Muscle of arm (tissue), 14 donors: ENCODE measurements at places on chromosomes 13 and 19. TPM values are rescaled to one million over a fixed set of nuclear protein-coding genes. Genes with fewer than 3 reads are reported as not detected.
A peak's percentile ranks its signal among the peaks of the same experiment; 100 is the strongest.

DNA sequence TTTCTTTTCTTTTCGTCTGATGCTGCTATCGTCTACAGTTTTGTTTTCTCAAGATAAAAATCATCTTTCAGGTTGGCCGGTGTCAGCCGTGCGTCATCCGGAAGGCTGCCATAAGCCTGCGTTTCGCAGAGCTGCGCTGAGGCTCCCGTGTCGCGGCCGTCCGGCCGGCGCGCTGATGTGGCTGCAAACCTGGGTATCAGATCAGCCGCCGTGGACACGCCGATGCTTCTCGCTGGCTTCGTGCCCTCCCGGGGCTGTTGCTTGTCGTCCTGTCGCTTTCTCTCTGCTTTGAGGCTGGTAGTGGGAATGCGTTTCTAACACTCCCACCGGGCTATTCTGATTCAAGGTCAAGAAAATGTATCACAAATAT lies 45.9 kb upstream of the TFDP1 start:
- DNase-seq = no peak

DNA sequence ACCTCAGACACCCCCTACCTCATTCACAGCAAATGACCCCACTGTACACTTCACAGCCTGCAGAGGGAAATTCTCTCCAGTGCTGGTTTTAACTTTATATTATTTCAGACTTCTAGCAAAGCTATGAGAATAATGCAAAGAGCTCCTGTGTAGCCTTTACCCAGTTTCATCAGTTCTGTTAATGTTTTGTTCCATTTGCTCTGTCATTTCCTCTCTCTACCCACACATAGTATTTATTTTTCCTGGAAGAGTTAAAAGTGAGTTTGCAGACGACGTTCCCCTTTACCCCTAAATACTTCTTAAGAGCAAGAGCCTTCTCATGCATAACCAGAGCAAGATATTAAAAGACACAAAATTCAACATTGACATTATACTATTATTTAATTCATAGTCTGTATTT lies 49.9 kb upstream of the ADGRE1 start:
- DNase-seq = no peak

GRCh38 chr19:55339889-55340783 lies 460 bp downstream of the KMT5C start:
- DNase-seq = no peak

- DNase-seq = no peak
Observed at GRCh38 chr19:8697671-8698432, 743 bp downstream of the ACTL9 start.

GRCh38 chr19:29741776-29742175 lies 26.7 kb upstream of the C19orf12 start:
- DNase-seq = no peak

- no peak for DNase-seq
Observed at GRCh38 chr13:26025196-26025595, 26.6 kb downstream of the SHISA2 start.

- DNase-seq = no peak
Observed at GRCh38 chr13:105773241-105773640, 762.2 kb downstream of the EFNB2 start.

GRCh38 chr13:80737513-80737912 lies 396.6 kb upstream of the SPRY2 start:
- DNase-seq = no peak

DNA sequence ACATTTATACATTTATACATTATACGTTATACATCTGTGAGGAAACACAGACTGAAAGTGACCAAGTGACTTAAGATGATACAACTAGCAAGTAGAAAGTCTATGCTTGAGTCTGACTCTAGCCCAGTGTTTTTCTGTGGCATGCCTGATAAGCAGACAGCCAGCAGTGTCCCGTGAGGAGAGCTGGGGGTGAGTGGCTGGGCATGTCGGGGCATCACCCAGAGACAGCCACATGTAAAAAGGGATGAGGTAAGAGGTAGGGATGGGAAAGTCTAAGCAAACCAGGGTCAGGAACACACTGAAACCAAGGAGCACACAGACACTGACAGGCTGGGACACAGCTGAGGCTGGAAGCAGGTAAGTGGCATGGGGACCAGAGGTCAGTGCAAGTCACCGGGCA lies 333.2 kb downstream of the FOXO1 start:
- no peak for DNase-seq

DNA sequence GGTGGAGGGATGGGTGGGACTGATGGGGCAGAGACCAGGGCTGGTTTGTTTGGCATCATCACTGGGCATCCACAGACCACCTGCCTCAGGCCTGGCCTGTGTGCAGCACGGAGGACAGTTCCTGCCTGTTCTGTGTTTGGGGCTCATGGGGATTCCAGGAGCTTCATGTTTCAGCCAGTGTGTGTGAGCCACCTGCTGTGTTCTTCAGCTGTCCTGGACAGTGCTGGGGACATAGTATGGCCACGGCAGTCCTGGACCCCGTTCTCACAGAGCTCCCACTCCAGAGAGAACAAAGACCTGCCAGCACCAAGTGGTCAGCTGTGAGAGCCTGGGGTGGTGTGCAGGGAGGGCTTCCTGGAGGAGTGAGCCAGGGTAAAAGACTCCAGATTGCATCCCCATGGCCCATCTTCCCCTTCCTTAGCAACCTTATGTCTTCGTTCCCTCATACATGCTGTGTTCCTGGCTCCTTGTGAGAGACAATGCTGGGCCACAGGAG lies 2.0 kb upstream of the CCDC97 start:
- DNase-seq = no peak

GRCh38 chr13:66657165-66657881 lies 572.8 kb downstream of the PCDH9 start:
- DNase-seq = peak; percentile 88

DNA sequence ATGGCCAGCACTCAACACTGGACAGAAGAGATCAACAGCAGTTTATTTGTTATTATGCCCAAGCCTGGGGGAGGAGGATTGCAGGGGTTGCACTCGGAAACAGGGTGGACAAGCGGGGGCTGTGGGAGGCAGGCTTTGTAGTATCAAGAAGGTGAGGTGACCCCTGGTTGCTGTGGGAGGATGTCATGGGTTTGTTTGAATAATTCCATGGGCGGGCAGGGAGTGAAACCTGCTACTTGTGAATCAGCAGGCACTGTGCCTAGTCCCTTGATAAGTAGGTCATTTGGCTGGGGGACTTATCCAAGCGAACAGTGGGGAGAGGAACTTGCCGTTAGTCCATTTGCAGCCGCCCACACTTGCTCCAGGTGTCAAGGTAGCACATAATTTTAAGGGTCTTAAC lies 84.4 kb upstream of the KCTD15 start:
- DNase-seq = no peak

GRCh38 chr19:40612831-40613689 lies 11.9 kb downstream of the LTBP4 start:
- no peak for DNase-seq

DNA sequence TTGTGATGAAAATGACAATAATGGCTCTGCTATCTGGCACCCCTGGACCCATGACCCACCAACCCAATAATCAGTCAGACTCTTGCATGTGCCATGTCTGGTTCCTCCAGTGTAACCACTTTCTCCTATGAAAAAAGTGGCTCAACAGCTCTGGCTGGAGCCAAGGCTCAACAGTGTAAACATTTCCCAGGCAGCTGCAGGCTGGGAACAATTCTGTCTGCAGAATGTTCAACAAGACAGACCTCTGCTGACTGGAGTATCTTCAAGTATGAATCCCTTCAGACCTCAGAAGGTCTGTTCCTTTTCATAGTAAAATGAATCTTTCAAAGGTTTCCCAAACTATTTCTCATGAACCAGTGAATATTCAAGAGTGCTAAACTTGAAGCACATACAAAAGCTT lies 410.1 kb upstream of the HTR2A start:
- DNase-seq = no peak

GRCh38 chr19:57239982-57240310 lies 486 bp upstream of the ZNF805 start:
- DNase-seq = no peak

DNA sequence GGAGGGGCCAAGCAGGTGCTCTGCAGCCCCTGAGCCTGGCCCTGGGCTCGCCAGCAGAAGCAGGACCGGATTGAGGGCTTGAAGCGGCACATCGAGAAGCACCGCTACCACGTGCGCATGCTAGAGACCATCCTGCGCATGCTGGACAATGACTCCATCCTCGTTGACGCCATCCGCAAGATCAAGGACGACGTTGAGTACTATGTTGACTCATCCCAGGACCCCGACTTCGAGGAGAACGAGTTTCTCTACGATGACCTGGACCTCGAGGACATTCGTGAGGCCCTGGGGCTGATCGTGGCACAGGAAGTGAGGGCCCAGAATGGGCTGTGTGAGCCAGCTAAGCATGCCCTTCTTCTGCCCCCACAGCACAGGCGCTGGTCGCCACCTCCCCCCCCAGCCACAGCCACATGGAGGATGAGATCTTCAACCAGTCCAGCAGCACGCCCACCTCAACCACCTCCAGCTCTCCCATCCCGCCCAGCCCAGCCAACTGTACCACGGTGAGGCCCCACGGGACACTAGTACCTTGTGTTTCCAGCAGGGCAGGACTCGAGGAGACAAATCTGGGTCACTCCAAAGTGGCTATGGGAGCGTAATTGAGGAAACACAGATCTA lies 8.1 kb downstream of the CNOT3 start:
- DNase-seq = no peak

DNA sequence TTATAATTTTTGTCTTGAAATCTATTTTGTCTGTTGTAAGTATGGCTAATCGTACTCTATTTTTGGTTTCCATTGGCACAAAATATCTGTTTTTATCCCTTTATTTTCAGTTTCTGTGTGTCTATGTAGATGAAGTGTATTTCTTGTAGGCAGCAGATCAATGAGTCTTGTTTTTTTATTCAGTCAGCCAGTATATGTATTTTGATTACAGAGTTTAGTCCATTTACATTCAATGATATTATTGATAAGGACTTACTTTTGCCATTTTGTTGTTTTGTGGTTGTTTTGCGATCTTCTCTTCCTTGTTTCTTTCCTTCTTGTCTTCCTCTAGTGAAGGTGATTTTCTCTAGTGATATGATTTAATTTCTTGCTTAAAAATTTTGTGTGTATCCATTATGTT lies 336.3 kb upstream of the SPRY2 start:
- DNase-seq = no peak

- DNase-seq = no peak
Observed at GRCh38 chr13:33146843-33147611, 130.8 kb downstream of the KL start.

- peak; percentile 100 for DNase-seq
Observed at GRCh38 chr19:16185123-16185767, at the start of gene FAM32A. Gene FAM32A (plus strand): TSS chr19:16185410. CDS start chr19:16185443, 33 bp downstream.

DNA sequence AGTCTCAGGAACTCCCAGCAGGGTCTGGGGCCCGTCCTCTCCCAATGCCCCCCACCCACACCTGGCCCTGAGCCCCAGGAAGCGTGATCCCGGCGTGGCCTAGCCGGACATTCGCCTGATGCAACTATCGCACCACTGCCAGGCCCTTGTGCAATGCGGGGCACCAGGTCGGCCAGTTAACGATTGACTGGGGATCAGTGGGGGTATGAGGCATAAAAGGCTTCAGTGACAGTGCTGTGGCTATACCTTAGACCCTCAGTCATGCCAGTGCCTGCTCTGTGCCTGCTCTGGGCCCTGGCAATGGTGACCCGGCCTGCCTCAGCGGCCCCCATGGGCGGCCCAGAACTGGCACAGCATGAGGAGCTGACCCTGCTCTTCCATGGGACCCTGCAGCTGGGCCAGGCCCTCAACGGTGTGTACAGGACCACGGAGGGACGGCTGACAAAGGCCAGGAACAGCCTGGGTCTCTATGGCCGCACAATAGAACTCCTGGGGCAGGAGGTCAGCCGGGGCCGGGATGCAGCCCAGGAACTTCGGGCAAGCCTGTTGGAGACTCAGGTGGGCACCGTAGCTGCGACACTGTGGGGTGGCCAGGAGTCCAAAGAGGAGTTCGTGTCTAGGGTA lies at the start of gene ANGPTL8:
TSS of gene ANGPTL8 (plus strand) at position 243 of the 624 bp plus-strand sequence. CDS start at position 262, 19 bp downstream.
- DNase-seq = no peak

DNA sequence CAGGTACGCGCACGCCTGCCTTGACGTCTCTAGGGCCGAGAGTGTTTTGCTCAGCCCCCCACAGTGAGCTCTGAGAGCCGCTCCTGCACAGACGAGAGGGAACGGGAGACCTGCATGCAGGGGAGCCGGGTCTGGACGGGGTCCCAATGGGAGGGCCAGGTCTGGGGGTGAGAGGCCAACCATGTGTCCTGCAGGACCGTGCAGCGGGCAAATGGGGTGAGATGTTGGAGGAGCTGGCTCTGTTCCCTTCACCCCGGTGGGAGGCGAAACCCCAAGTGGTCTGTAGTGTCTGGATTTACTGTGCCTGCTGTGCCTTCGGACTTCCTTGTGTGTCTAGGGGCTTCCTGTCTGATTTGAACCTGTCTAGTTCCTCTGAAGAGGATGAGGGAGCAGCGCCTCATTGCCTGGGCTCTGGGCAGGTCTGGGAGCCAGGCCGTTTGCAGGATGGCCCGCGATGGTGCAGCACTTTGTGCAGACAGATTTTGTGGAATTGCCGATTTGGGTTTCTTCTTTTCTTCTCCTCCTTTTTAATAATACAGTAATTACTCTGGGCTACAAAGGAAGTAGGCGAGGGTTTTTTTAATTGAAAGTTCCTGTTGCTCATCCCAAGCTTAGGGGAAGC lies 2.1 kb downstream of the CSNK1G2 start:
- DNase-seq = no peak

DNA sequence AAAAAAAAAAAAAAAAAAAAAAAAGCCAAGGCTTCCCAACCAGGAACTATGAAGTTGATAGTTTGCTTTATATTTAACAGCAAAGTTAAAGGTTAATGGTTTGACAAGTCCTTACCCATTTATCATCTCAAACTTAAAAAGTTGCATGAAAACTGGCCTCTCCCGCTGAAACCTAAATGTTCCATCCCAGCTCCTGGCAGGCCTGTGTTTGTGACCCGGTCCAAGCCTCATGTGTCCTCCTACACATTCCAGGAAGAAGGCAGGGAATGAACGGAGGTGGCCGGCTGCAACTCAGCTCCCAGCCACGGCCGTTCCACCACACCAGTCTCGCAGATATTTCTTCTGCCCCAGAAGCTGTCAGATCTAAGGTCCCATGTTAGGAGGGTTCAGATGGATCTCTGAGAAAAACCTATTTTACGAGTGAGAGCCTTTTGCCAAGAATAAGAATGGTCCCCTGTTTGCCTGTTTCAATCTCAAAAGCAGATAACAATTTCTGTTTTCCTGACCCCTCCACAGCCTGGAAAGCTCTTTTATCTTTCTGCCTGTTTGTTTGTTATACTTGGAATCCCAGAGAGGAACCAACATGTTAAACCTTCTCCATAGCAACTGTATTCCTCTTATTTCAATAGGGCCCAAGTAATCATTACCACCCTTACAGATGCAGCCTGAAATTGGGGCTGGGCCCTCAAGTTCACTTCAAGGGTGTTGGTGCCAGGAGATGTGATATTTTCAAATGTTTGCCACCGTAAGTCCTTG lies 56.5 kb downstream of the KCTD12 start:
- no peak for DNase-seq

The MADCAM1 gene
- 5.8 TPM for polyA plus RNA-seq

The SBNO2 gene
- 33.2 TPM for polyA plus RNA-seq

The MAB21L1 gene
- 6.0 TPM for polyA plus RNA-seq

The LHB gene
- polyA plus RNA-seq = not detected

The COG3 gene
- polyA plus RNA-seq = 30.5 TPM

The CBY2 gene
- polyA plus RNA-seq = not detected

The DMKN gene
- 1.2 TPM for polyA plus RNA-seq

The ZNF616 gene
- polyA plus RNA-seq = 11.7 TPM

The PRR20A gene
- not detected for polyA plus RNA-seq

The ZNF285 gene
- polyA plus RNA-seq = 8.8 TPM

The PRR20C gene
- polyA plus RNA-seq = not detected
